Transverse colon (tissue), 4 donors: ENCODE measurements at places on chromosomes 1 and 21. TPM values are rescaled to one million over a fixed set of nuclear protein-coding genes. Genes with fewer than 3 reads are reported as not detected.

DNA sequence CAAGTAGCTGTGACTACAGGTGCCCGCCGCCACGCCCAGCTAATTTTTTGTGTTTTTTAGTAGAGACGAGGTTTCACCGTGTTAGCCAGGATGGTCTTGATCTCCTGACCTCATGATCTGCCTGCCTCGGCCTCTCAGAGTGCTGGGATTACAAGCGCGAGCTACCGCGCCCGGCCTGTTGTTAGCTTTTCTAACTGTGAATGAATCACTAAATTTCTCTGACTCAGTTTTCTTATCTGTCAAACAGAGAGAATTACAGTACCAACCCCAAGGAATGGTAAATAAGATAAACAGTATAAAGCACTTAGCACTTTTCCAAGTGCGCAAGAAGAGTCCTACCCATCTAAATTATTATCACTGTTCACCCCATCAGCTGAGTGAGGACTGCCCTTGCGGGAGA lies 193.6 kb downstream of the VAV3 start:
- H3K4me1 ChIP-seq = no peaks in the 10 kb centered on the region
- DNase-seq = no peak
- H3K36me3 ChIP-seq = no peaks in the 10 kb centered on the region

- no peaks in the 10 kb centered on the region for H3K36me3 ChIP-seq
- no peaks in the 10 kb centered on the region for H3K4me1 ChIP-seq
- peak overlapping the region; percentile 76 for H3K27ac ChIP-seq
- DNase-seq = peak; percentile 63
Measured at GRCh38 chr1:9842781-9843575, 19.2 kb upstream of the CLSTN1 start.

The PRKCZ gene
- 48.6 TPM for total RNA-seq

The CD53 gene
- total RNA-seq = 25.4 TPM

GRCh38 chr1:171127501-171127900 lies 36.8 kb downstream of the FMO3 start:
- no peak overlapping the region for H3K27ac ChIP-seq
- H3K36me3 ChIP-seq = no peaks in the 10 kb centered on the region
- H3K4me1 ChIP-seq = no peaks in the 10 kb centered on the region
- H3K27me3 ChIP-seq = no peaks in the 10 kb centered on the region

The LENEP gene
- not detected for total RNA-seq

The MORC3 gene
- total RNA-seq = 33.7 TPM

DNA sequence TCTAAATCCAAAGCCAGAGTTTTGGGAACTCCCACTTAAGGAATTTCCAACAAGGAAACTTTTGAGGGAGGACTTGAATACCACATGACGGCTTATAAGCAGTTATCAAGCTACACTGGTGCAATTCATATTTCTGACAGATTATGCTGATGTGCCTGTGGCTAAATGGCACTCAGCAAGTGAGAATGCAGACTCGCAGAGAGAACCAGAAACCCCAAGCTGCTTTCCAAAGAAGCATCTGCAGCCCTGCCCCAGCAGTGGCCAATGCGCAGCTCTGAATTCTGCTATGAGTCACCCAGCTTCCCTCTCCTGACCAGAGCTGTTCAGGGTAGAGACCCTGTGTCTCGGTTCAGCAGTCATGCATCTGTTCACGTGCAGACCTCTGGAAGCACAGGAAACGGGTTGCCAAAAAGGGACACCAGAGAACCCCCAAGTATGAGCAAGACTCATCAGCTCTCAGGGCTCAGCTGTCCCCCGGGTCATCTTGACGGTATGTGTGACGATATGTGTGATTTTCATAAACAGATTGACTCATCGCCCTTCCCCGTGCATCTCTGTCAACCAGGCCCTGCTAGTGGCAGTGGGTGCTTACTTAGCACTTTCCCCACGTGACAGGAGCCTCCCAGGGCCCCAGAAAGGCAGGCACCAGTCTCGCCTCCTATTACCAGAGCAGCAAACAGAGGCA lies 76.3 kb downstream of the ITPKB start:
- H3K27me3 ChIP-seq = no peaks in the 10 kb centered on the region
- no peaks in the 10 kb centered on the region for H3K36me3 ChIP-seq
- peak; percentile 79 for DNase-seq
- no peak overlapping the region for H3K27ac ChIP-seq
- H3K4me1 ChIP-seq = peaks cover 54% of the 10 kb centered on the region
- no peak overlapping the region for H3K4me3 ChIP-seq

The RHD gene
- total RNA-seq = not detected

The LGR6 gene
- total RNA-seq = not detected

GRCh38 chr21:8989721-8990325 lies 1531.6 kb upstream of the TPTE start:
- H3K4me3 ChIP-seq = no peak overlapping the region
- no peaks in the 10 kb centered on the region for H3K36me3 ChIP-seq
- no peaks in the 10 kb centered on the region for H3K27me3 ChIP-seq
- no peaks in the 10 kb centered on the region for H3K4me1 ChIP-seq

- DNase-seq = no peak
- no peaks in the 10 kb centered on the region for H3K36me3 ChIP-seq
- no peak overlapping the region for H3K4me3 ChIP-seq
- no peak overlapping the region for H3K27ac ChIP-seq
Measured at GRCh38 chr1:38242506-38242905, 195.9 kb upstream of the POU3F1 start.

DNA sequence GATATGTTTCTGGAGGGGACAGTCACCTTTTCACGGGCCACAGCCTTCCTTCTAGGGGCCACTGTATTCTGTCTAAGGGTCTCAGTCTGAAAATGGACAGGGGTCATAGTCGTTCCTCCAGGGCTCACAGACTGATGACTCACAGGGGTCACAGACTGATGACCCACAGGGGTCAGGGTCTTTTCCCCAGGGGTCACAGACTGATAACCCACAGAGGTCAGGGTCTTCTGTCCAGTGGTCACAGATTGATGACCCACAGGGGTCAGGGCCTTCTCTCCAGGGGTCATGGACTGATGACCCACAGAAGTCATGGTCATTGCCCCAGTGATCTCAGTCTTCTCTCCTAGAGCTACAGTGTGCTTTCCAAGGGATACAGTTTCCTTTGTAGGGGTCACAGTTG lies 12.8 kb downstream of the OVGP1 start:
- no peak overlapping the region for H3K4me3 ChIP-seq
- peaks cover 6% of the 10 kb centered on the region for H3K4me1 ChIP-seq
- no peaks in the 10 kb centered on the region for H3K27me3 ChIP-seq
- no peak for DNase-seq
- no peak overlapping the region for H3K27ac ChIP-seq
- no peaks in the 10 kb centered on the region for H3K36me3 ChIP-seq

DNA sequence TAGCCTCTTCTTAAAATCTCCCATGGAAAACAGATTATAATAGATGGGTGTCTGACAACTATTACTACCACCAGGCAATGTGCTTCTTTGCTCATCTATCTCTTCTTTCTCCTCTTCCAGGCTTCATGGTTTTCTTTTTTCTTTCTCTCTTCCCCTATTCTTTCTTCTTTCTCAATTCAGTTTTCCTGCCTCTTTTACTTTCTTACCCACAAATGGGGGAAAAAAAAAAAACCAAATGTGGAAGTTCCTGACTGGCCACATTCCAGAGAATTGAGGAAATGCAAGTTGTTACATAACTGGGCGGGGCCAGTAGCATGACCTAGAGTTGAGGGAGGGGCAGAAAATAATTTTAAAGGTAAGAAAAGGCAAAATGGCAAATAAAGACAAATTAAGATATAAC lies 10.9 kb upstream of the SMG7 start:
- H3K4me1 ChIP-seq = no peaks in the 10 kb centered on the region
- peak; percentile 13 for DNase-seq
- H3K36me3 ChIP-seq = no peaks in the 10 kb centered on the region

The TMIGD3 gene
- 0.27 TPM for total RNA-seq

DNA sequence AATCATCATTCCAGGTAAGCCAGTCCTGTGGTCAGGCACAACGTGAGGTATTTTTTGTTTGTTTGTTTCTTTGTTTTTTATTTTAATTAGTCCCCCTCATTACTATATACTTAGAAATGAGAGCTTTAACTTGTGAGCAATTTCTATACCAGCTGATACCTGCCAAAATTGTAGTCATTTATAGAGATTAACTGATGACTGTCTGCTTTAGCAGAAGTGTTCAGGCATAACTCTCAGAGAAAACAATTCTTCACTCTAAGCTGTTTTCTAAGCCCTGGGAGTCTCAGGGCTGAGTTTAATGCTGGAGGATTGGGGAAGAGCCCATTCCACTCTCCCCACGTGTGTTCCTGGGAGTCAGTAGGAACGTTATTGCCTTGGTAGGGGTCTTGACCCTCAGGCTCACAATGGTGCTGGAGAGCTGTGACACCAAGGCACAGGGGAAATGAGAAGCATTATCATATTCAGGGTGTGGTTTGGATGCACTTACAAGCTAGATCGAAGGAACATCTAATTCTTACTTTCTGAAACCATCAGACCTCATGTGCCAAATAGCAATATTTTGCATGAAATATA lies 168.2 kb downstream of the CLIC6 start:
- no peaks in the 10 kb centered on the region for H3K27me3 ChIP-seq
- DNase-seq = no peak
- H3K27ac ChIP-seq = peak overlapping the region; percentile 40
- H3K36me3 ChIP-seq = peaks cover 9% of the 10 kb centered on the region
- H3K4me3 ChIP-seq = no peak overlapping the region
- no peaks in the 10 kb centered on the region for H3K4me1 ChIP-seq

The TNFRSF14 gene
- total RNA-seq = 178 TPM

GRCh38 chr21:42254651-42255601 lies 36.0 kb downstream of the ABCG1 start:
- DNase-seq = no peak
- H3K4me3 ChIP-seq = no peak overlapping the region
- peaks cover 24% of the 10 kb centered on the region for H3K4me1 ChIP-seq
- no peaks in the 10 kb centered on the region for H3K27me3 ChIP-seq
- H3K36me3 ChIP-seq = no peaks in the 10 kb centered on the region

The NGF gene
- total RNA-seq = 4.5 TPM

DNA sequence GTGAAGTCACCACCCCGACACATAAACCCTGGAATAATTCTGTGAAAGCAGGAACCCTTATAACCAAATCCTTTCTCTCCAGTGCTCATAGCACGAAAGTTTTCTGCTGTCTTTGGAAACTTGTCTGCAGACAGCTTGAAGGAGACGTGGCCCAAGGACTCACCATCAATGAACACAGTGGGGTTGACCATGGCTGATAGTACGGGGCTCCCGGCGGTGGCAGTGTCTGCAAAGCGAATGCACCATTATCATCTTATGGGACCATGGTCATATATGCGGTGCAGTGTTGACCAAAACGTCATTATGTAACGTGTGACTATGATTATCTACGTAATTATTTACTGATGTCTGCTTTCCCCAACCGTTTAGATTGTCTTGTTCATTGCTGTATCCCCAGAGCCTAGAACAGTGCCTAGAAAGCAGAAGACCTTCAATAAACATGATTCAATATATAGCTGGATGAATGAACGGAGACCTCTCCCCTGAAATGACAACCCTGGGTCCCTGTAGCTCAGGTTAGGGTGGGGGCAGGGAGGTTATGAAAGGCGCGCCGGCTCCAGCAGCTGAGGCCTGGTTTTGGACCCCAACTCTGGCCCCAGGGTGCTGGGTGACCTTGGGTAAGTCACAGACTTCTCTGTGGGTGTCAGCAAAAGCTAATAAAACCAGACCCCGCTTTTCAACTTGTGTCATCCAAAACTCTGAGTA lies 128.4 kb upstream of the ZBTB40 start:
- no peaks in the 10 kb centered on the region for H3K4me1 ChIP-seq
- H3K27me3 ChIP-seq = peaks cover 16% of the 10 kb centered on the region
- no peaks in the 10 kb centered on the region for H3K36me3 ChIP-seq

GRCh38 chr1:208835097-208835463 lies 590.9 kb upstream of the PLXNA2 start:
- no peaks in the 10 kb centered on the region for H3K36me3 ChIP-seq
- no peaks in the 10 kb centered on the region for H3K27me3 ChIP-seq
- no peaks in the 10 kb centered on the region for H3K4me1 ChIP-seq
